Stimulated activated CD4-positive, alpha-beta T cell treated with anti-CD3 and anti-CD28 coated beads, TNF-alpha, amount 100 ng/mL, for 24 hours (primary cell): ENCODE measurements at places on chromosomes 5 and 9.

- DNase-seq: no peak
These were observed 56.3 kb downstream of the TBCA start for GRCh38 chr5:77719666-77720363.

DNA sequence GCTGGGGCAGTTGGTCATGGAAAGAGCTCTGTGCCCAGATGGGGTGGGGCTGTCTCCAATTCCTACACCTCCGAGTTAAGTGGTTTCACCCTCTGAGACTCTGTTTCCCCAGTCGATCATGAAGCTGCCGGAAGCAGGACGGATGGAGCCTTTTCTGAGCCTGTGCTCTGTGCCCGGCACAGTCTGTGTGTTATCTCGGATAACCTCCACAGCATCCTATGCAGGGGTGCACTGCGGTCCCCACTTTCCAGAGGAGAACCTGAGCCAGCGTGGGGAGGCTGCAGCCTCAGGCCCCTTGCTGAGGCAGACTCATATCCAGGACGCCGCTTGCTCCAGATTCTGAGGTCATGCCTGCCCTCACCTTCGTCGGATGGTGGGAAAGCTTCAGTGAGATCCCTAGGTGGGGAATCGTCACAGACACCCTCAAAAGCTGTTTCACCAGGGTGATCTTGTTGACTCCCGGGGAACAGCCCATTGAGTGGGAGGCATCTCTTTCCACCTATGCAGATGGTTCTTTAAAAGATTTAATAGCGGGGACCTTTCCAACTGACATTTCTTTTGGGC is 6.9 kb upstream of the COL5A1 start:
- no peak for DNase-seq

GRCh38 chr5:15320871-15321270 is 179.1 kb upstream of the FBXL7 start:
- DNase-seq: no peak

GRCh38 chr5:64018966-64019365 is 56.7 kb upstream of the HTR1A start:
- no peak for DNase-seq

DNA sequence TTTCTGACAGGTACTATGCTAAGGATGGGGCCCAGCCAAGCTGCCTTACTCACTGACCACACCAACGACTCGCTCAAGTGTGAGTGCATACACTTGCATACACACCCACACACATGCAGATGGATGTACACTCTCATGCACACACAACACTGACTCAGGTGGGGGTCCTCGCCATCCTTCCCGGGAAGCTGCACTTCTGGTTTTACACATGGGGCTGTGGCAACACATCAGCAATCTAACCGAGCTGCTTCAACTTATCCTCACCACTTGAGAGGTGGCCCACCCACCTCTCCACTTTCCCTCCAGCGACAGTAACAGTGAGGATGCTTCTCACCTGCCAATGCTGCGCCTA is 67.2 kb upstream of the SLC25A51 start:
- DNase-seq: no peak

DNA sequence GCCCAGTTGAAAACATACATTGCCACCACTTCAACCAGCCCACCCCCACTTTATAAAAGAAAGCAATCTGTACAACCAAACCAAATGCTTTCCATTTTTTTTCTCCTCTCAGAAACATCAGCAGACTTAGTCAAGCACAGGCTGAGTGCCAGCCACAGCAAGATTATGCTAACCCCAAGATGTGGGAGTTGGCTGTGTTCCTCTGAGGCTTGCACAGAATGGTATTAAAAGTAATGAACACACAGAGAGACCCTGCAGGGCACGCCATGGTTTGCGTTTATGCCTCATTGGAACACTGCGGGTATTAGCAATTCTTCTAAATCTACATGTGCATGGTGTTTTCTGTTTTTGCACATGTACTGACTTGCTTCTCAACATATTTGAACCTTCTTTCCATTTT is 419.9 kb upstream of the GRAMD2B start:
- no peak for DNase-seq

- DNase-seq: no peak
These were observed 496.6 kb downstream of the CTNND2 start for GRCh38 chr5:11407556-11408145.

DNA sequence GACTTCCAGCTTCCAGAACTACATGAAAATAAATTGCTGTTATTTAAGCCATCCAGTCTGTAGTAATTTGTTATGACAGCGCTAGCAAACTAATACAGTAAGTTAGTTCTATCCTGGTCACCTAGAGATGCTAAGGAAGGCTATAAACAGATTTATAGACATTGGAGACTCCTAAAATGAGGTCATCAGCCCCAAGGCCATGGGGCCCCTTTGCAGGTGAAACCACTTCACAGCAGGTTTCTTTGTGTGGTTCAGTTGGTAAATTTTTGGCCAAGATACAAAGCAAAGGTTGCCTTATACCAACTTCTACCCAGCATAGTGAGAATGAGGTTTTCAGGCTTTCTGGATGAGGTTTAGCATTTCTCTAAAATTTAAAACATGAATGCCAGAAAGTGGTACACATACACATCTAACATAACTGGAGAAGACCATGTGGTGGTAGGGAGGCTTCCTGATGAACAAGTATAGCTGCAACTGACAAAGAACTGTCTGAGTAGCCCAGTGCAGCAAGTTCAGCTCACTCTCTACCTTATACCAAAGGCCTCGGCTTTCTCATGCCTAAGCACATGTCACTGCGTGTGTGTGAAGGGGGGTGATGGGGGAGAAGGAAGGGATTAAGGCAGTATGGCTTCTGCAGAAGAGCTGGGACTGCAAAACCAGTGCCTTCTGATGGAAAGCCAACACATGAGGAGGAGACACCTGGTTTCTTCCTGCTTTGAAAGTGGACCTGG is 264.6 kb upstream of the TAS2R1 start:
- no peak for DNase-seq

DNA sequence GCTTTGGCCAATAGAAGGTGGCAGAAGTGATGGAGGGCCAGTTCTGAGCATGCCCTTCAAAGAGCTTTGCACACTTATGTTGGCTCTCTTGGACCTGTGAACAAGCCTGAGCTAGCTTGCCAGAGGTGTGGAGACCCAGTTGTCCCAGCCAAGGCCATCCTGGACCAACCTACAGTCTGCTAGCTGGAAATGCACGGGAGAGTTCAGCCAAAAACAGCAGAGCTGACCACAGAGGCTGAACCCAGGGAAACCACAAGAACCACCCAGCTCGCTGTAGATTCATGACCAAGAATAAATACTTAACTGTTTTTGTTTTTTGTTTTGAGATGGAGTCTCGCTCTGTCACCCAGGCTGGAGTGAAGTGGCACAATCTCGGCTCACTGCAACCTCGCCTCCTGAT is 65.4 kb upstream of the HAND1 start:
- DNase-seq: no peak
